SK-N-SH (cell line): ENCODE measurements at places on chromosomes 4 and X. TPM values are rescaled to one million over a fixed set of nuclear protein-coding genes. Genes with fewer than 3 reads are reported as not detected.

DNA sequence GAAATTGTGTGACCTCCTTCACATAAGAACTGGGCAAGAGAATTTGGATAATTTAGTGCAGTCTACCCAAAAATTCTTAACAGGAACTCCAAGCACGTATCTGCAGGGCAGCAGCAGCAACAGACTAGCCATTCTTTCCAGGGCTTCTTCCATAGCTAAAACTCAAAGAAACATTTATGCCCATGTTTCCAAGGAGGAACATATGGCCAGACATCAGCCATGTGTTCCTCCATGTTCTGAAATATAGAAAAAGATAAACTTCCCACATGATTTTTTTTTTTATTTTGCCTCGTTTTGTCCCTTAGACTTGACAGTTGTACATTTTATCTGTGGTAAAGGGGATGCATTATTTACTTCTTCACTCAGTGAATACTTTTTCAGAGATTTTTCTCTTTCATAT lies 27.6 kb upstream of the CYBB start:
- DNase-seq, result no peak

- no peak for DNase-seq
Measured at GRCh38 chrX:84666086-84666485, 163.8 kb upstream of the HDX start.

DNA sequence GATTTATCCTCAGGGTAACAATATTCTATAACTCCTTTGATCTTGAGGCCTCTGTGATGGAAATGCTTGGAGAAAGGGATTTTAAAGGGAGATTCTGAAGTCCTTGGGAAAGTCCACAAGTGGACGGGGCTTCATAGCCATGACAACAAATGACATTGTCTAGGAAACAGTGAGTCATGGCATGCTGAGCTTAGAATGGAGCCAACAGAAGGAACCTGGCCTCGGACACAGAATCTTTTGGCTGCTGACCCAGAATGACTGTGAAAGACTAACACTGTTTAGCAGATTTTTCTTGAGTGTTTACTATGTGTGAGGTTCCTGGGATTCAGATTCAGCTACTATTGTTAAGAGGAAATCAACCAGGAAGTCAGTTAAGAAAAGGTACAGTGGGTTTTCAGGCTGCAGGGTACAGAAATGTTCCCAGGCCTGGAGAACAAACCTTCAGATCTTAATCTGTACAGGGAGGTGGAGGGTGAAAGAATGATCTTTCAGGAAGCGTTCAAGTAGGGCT lies 18.1 kb upstream of the CXCL2 start:
- DNase-seq, result no peak

GRCh38 chrX:49282647-49283011 lies 13.0 kb downstream of the PPP1R3F start:
- peak; percentile 61 for DNase-seq

DNA sequence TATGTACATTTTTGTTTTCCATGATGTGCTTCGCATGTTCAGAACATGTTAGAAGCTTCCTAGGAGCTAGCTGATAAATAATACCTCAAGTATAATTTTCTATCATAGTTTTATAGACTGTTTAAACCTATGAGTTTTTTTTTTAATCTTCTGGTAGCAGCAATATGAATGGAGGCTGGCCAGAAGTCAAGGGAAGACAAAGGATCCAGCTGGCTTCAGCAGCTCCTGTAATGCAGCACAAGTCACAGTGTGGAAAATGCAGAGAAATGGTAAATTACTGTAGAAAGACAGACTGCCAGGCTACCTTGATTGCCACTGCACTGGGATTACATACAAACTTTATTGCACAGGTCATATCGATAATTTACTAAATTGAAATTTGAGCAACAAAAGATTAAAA lies 537.9 kb downstream of the IQCM start:
- no peak for DNase-seq

DNA sequence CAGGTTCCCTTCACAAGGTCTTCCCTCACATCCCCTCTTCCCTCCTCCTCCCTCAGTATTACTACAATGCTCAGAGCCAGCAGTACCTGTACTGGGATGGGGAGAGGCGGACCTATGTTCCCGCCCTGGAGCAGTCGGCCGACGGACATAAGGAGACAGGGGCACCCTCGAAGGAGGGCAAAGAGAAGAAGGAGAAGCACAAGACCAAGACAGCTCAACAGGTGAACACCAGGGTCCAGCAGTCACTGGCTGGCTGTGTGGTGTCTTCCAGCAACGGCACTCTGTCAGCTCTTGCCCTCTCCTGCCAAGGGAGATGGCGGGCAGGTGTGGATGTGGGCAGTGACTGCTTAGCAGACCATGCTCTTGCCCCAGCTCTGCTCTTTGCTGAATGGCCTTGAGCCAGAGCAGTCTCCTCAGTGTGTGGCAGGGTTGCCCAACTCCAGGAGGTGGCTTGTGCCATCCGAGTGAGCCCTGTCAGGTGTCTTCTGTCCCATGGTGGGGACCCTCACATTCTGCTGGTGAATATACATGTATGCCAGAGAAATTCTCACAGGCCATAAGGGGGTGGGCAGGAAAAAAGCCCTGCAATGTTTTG lies 11.4 kb upstream of the UBA1 start:
- no peak for DNase-seq

DNA sequence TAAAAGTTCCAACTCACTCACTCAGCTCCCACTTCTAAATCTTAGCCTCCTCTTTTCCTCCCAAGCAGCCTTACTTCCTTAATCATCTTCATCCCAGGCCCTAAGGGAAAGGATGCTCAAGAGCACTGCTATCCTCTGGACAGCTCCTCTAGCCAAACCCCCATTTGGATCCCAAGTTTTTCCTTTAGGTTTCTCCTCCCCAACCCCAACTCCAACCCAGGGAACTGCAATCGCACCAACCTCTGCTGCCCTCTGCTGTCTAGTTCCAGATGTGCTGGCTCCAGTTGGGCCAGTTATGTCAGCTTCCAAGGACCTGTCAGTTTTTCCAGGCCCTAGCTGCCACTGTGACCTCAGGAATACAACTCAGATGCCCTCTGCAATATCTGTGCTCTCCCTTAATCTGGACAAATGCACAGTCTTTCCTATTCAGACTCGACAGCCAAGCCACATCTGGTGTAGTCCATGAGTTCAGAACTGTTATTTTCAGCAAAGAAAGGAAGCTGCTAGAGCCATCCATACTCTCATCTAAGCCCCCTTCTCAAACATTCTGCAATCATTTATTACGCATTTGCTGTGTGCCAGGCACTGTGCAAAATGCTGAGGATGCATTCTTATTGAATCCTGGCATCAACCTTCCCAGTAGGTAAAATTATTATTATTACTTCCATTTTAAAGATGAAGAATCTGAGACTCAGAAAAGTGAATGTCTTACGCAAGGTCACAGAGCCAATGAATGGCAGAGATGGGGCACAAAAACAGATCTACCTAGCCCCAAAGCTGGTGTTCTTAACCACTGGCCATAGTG lies 12.3 kb upstream of the XPNPEP2 start:
- peak; percentile 51 for DNase-seq

DNA sequence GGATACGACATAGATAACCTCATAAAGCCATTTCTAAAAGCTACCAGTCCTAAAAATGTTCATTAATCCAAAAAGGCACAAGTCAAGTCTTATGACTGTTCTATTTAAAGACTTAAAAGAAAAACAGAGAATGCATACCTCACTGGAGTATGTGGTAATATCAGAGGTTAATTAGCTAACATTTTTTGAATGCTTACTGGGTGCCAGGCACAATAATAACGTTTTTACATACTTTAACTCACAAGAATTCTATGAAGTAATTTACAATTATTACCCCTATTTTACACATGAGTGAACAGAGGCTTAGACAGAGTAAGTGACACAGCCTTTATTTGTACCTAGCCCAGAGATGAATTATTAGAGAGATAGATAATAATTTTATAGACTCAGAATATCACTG lies 207.5 kb downstream of the PDGFC start:
- no peak for DNase-seq

- DNase-seq, result no peak
Measured at GRCh38 chrX:151153086-151153485, 23.3 kb upstream of the GPR50 start.

DNA sequence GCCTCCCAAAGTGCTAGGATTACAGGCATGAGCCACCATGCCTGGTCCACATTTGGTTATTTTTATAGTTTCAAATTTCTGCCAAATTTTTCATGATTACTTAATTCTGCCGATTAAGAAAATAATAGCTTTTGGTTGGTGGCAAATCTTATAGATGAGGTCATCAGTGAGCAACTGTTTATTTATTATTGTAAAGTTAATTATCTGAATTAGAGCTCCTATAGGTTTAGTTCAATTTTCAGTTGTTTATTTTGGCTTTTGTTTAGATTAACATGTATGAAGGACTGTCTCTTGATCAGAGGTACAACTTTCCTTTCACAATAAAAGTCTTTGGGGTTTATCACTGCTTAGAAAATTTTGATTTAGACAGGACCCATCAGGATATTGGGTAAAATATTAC lies 262.2 kb downstream of the SLC7A11 start:
- no peak for DNase-seq

GRCh38 chrX:56785442-56785841 lies 56.4 kb downstream of the NBDY start:
- no peak for DNase-seq

DNA sequence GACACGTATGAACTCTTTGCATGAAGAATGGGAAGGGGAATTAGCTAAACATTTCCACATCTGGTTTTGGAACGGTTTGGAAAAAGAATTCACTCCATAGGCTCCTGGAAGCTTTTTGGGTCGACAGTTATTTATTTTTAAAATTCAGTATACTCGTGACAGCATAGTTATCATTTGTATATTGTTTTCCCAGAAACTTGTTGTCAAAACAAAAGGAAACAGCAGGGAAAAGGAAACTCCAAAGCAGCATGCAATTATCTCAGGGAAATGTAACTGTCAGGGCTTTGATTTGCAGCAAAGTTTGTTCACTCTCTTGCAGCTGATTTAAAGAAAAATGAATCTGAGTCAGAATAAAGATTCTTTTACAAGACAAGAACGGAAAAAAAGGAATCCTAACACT lies 86.5 kb downstream of the PLAC1 start:
- no peak for DNase-seq

- no peak for DNase-seq
Measured at GRCh38 chr4:138259824-138260223, 17.7 kb upstream of the SLC7A11 start.

The CLTRN gene
- 0.16 and 0.21 TPM in 2 replicates for polyA plus RNA-seq

The UGT2B11 gene
- polyA plus RNA-seq, result not detected in 2 replicates

The SPANXN3 gene
- polyA plus RNA-seq, result not detected in 2 replicates

The CHRDL1 gene
- polyA plus RNA-seq, result 0.64 and 0.94 TPM in 2 replicates

The CMC4 gene
- 11.8 and 12.0 TPM in 2 replicates for polyA plus RNA-seq

The MTTP gene
- not detected in 2 replicates for polyA plus RNA-seq

The ARMCX4 gene
- polyA plus RNA-seq, result 3.7 and 3.8 TPM in 2 replicates
